ENCODE measurements at places on chromosomes 7 and 10.

DNA sequence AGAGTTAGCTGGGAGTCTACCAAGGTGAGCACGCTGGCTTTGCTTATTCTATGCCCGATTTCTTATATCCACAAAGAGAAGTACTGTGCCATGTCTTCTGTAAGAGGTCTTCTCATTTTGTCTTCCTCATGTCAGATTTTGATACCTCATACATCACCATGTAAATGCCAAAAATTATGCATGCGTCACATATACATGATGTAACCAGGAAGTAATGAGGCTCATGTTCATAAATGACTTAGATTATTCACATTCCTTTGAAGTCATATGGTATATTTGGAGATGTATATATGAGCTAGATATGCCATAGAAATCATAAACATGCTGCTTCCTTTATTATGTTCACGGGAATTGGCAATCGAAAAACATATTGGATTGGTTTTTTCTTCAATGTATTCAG, 97.7 kb upstream of the CELF2 start:
- H3K27ac ChIP-seq: no peak overlapping the region
- H3K27me3 ChIP-seq: peaks cover 5% of the 10 kb centered on the region
- H3K4me1 ChIP-seq: peaks cover 3% of the 10 kb centered on the region
- no peak for DNase-seq

DNA sequence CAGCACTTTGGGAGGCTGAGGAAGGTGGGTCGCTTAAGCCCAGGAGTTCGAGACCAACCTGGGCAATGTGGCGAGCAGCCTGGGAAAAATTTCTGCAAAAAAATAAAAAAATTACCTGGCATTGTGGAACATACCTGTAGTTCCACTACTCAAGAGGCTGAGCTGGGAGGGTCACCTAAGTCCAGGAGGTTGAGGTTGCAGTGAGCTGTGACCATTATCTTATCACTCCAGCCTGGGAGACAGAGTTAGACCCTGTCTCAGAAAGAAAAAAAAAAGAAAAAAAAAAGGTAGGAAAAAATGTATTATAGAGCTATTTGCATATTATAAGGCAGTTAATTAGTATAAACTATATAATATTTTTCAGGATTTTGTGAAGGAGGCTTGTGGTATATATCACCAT, 11.0 kb upstream of the TSPAN13 start:
- no peaks in the 10 kb centered on the region for H3K4me1 ChIP-seq
- no peak overlapping the region for H3K4me3 ChIP-seq
- H3K27me3 ChIP-seq: no peaks in the 10 kb centered on the region
- H3K36me3 ChIP-seq: no peaks in the 10 kb centered on the region
- H3K27ac ChIP-seq: no peak overlapping the region
- DNase-seq: no peak

DNA sequence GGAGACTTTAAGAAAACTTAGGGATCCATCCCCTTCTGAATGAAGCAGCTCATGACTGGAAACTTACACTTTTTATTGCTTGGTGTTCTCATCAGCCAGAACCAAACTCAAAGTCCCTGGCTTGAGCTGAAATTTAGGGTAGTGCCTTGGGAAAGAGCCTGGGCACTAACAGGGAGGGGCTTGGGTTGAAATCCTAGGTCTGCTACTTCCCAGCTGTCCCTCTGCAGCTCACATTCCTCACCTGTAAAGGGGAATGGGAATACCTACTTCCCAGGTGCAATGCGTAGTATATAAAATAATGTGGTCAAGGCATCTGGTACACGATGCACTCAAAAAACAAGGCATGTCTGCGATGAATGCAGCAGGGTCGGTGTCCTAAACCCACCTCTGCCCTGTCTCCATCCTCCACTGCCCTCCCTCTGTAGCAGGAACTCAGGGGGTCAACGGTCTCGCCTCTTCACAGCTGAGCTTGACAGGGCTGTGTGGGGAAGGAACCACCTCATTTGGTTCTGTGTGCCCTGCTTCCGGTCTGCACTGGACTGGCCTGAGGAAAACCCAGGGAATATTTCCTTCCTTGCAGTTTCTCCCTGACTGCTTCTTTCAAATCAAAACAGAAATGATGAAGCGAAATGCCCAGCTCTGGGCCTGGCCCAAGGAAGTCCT, 80.0 kb downstream of the COBL start:
- H3K27me3 ChIP-seq: peaks cover 2% of the 10 kb centered on the region
- no peaks in the 10 kb centered on the region for H3K36me3 ChIP-seq
- DNase-seq: no peak
- no peak overlapping the region for H3K27ac ChIP-seq
- H3K4me3 ChIP-seq: no peak overlapping the region
- H3K4me1 ChIP-seq: no peaks in the 10 kb centered on the region

DNA sequence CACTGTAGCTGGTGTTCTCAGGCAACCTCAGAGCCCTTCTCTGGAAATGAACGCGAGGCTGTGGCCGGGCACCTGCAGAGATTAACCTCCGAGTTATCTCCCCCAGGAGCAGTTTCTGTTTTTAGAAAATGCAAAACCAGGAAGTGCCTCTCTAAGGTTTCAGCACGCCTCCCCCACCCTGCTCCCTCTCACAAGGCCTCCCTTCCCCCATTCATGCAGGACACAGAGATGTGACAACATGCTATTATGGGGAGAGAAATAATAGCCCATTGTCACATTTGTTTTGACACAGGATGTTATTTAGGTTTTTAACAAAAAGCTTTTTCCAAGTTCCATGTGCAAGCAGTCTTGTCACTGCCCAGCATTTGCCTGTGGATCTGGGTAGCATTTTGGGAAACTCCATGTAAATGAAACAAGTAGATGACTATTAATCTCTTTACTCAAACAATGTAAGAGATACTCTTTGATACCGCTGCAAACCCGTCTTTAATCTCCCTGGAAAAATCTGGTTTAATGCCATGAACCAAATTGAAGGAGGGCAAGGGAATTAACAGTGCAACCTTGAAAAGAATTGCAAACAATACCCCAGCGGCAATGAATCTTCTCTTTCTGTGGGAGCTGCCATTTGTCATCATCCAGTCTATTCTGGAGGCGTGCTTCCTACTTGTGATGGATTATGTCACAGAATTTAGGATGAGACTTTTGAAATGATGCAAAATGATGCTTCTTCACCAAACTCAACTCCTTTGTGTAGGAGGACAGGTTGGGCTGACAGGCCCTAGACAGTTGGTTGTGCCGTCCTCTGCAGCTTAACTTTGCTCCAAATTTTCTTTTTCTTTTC, 86.5 kb upstream of the NMT2 start:
- DNase-seq: peak; percentile 33
- H3K27me3 ChIP-seq: no peaks in the 10 kb centered on the region
- H3K36me3 ChIP-seq: no peaks in the 10 kb centered on the region
- peak overlapping the region; percentile 52 for H3K4me3 ChIP-seq
- peaks cover 19% of the 10 kb centered on the region for H3K4me1 ChIP-seq

GRCh38 chr10:68665841-68666240, 55.2 kb upstream of the CCAR1 start:
- H3K4me1 ChIP-seq: no peaks in the 10 kb centered on the region
- no peak overlapping the region for H3K4me3 ChIP-seq
- no peak overlapping the region for H3K27ac ChIP-seq
- peaks cover 9% of the 10 kb centered on the region for H3K36me3 ChIP-seq
- no peaks in the 10 kb centered on the region for H3K27me3 ChIP-seq
- DNase-seq: no peak

GRCh38 chr10:104928734-104929133, 287.6 kb downstream of the SORCS3 start:
- DNase-seq: no peak
- H3K27me3 ChIP-seq: no peaks in the 10 kb centered on the region

DNA sequence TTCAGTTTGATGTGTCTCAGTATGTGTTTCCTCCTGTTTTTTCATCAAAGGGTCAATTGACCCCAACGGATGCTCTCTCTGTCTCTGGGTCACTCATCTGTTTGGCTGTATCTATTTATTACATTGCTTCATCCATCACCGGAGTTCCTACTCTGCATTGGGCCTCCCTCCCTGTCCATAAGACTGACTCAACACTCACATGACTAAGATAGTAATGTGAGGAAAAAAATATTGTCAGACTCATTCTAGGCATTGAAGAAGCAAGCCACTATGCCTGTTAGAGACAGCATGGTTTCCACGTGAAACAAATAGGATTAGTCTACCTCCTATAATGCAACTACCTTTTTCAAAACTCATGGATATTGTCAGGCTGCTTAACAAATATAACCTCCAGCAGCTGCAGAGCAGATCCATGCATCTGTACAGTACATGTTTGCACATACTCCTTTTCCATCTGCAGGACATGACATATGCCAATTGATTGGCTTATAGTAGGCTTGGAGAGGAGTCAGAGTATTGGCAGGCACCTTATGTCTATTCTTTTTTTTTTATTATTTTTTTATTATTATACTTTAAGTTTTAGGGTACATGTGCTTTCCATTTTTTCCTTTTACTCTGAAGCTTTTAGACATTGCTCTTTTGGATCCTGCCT, 275.2 kb downstream of the LRRTM3 start:
- no peak for DNase-seq
- H3K4me1 ChIP-seq: no peaks in the 10 kb centered on the region
- no peaks in the 10 kb centered on the region for H3K36me3 ChIP-seq

- peaks cover 4% of the 10 kb centered on the region for H3K4me1 ChIP-seq
- H3K36me3 ChIP-seq: peaks cover 55% of the 10 kb centered on the region
- no peak overlapping the region for H3K4me3 ChIP-seq
- no peaks in the 10 kb centered on the region for H3K27me3 ChIP-seq
- no peak for DNase-seq
Observed at GRCh38 chr7:141742229-141742628, 4.1 kb downstream of the SSBP1 start.
